ENCODE measurements at places on chromosomes 7 and 10. TPM values are rescaled to one million over a fixed set of nuclear protein-coding genes. Genes with fewer than 3 reads are reported as not detected.

SPDYE1 gene
- not detected for total RNA-seq

ADARB2 gene
- 2.7 TPM for total RNA-seq

CUBN gene
- 0.04 TPM for total RNA-seq

SPDYE16 gene
- total RNA-seq = not detected

FAM171A1 gene
- 42.1 TPM for total RNA-seq

STAG3 gene
- 3.8 TPM for total RNA-seq

CFAP43 gene
- total RNA-seq = 0.23 TPM

PRLHR gene
- not detected for total RNA-seq

GPR85 gene
- total RNA-seq = 0.54 TPM

PRPS1L1 gene
- total RNA-seq = not detected

TACC2 gene
- 48.5 TPM for total RNA-seq

PNLIPRP3 gene
- total RNA-seq = not detected

CTNNA3 gene
- total RNA-seq = 1.5 TPM

EBLN1 gene
- total RNA-seq = not detected

GRCh38 chr7:73829921-73830680, 695 bp upstream of the CLDN4 start:
- DNase-seq = no peak

- DNase-seq = no peak
Measured at GRCh38 chr7:66306243-66306642, 101.1 kb downstream of the TPST1 start.

DNA sequence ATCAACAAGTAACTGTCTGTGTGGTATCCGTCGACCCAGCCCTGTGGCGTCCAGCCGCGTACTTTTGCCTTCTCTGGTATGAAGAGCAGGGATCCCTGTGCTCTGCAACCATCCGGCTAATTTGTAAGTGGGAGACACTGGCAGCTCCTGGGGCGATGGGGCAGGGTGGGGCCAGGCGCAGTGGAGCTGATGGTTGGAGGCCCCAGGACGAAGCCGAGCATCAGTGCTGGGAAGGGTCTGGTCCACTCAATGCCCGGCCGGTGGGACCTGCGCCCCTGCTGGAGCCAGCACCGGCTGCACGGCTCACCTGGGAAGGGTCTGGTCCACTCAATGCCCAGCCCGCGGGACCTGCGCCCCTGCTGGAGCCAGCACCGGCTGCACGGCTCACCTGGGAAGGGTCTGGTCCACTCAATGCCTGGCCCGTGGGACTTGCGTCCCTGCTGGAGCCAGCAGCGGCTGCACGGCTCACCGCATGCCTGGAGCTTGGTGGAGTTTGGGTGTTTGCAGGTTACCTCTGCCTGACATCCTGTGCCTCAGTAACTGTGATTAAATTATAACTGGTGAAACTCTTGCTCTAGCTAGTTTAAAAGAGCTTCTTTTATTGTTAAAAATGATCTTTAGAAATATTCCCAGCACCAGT, 96.1 kb downstream of the NKX6-2 start:
- DNase-seq = no peak

DNA sequence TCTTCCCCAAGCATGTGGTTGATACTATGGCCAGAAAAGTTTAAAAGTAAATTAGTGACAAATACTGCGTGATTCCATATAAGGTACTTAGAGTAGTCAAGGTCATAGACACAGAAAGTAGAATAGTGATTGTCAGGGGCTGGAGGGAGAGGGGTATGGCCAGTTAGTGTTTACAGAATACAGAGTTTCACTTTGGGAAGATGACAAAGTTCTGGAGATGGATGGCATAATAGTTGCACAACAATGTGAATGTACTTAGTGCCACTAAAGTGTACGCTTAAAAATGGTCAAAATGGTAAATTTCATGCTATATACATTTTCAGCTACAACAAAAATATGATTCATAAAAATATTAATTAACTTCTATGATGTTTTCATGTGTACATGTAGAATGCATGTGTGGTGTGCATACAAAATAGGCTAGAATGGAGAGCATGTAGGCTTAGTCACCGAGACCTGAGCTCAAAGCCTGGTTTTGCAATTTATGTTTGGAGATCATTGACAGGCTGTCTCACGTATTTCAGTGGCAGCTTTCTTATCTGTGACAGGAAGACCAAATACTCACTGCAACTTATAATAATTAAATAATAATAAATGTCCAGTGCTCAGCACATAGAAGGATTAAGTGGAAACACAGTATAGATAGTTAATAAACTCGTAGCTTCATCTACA, 625.6 kb downstream of the SUGCT start:
- no peak for DNase-seq

DNA sequence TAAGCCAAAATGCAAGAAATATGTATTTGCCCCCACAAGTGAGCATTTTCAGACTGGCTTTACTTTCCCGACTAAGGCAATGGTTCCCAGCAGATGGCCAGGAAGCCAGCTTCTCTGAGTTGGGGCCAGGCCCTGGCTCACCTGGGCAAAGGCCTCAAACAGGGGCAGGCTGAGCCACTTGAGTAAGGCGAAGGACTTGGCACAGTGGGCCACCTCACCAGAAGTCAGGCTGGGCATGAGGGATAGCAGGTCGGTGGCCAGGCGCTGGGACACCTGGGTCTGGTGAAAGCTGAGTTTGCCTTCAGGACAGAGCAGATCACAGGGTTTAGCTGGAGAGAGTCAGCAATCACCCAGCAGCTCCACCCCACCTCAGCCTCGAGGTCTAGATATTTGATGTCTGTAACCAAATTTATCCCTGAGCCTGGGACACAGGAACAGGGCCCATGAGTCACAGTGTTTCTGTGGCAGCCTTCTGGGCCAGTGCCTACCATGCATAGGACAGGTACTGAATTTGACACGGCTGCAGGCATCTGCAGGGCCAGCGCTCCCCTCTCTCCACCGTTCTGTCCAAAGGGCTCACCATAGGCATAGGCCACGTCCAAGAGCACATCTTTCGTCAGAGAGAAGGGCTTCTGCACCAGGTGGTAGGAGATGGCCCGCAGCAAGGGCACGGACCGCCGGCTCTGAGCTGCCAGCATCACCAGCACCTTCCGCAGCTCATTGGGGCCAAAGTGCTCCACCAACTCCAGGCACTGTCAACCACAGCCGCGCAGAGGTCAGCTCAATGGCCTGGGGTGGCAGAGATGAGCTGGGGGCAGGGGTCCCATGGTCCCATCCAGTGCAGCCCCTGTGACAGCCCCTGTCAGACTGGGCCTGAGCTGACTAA, 7.3 kb downstream of the TBRG4 start:
- DNase-seq = no peak

- no peak for DNase-seq
Measured at GRCh38 chr10:119313644-119314043, 106.3 kb downstream of the GRK5 start.

- DNase-seq = no peak
Measured at GRCh38 chr10:78502210-78502936, 468.7 kb downstream of the RPS24 start.

- DNase-seq = no peak
Measured at GRCh38 chr10:29563420-29564035, 71.2 kb downstream of the SVIL start.

GRCh38 chr7:138626846-138627245, 74.3 kb downstream of the SVOPL start:
- DNase-seq = no peak

GRCh38 chr7:42650171-42650570, 261.7 kb downstream of the C7orf25 start:
- DNase-seq = no peak

GRCh38 chr7:28595801-28596200, 183.5 kb downstream of the CREB5 start:
- no peak for DNase-seq

DNA sequence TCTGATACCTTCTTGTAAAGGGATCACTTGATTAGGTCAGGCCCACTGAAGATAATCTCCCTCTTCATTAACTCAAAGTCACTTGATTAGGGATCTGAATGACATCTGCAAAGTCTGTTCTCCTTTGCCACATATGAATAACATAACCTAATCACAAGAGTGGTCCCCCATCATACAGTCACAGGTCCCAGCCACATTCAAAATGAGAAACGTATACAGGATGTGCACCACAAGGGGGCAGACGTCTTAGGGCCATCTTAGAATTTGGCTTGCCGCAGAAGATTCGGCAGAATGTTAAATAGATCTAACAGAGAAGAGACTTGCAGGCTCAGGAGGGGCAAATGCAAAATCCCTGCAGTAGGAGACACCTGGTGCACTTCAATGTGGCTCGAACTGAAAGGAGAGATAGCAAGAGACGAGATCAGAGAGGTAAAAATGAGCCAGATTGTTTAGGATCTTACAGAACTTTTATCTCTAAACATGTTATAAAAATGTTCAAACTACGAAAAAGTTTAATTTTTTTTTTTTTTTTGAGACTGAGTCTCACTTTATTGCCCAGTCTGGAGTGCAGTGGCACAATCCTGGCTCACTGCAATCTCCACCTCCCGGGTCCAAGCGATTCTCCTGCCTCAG, 10.4 kb upstream of the SMC3 start:
- DNase-seq = no peak

DNA sequence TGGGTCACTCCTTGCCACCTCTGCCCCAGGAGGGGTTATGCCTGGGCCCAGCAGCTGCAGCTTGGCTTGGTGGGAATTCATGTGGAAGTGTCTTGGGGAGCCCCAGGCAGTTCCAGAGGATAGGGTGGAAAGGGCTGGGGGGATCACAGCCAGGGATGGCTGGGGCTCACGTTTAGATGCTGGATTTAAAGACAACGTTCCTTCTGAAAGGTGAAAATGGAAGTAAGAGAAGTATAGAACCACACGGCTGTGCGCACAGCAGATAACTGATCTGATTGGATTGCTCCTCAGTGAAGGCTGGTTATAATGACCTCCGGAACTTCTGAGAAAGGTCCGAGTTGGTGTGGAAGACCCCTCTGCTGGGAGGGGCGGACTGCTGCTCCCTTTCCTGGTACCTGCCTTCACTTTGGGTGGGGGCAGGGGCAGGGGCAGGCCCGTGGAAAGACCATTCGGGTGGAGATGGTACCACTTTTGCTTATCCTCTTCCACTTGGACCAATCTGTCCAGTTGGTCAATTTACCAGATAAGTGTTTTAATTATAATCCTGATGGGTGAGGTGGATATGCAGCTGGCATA, 7.9 kb upstream of the MYL7 start:
- DNase-seq = no peak

GRCh38 chr10:50653758-50654157, 30.0 kb upstream of the SGMS1 start:
- DNase-seq = no peak

DNA sequence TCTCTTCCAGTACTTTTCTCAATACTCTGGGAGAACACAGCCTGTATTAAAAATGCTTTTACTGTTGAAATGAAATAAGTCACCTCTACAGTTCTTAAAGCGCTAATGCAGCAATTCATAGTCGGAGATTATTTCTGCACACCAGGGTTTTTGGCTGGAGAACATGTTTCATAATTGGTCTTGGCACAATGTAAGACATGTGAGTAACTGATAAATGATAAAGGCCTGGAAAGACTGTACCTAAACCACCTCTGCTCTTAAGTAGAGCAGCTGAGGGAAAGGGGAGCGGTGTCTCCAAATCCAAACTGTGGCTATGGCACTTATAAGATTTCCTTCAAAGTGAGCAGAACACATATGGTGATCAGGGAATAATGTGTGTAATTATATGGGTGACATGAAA, 390.3 kb upstream of the MBL2 start:
- DNase-seq = no peak

DNA sequence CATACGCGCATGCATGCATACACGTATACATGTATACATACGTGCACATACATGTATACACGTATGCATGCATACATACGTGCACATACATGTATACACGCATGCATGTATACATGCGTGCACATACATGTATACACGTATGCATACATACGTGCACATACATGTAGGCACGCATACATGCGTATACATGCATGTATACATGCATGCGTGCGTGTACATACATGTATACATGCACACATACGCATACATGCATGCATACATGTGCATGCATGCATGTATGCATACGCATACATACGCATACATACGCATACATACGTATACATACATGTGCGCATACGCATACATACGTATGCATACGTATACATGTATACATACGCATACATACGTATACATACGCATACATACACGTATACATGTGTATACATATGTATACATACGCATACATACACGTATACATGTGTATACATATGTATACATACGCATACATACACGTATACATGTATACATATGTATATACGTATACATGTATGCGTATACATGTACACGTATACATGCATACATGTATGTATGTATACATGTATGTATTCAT, 19.0 kb upstream of the MTURN start:
- DNase-seq = no peak

DNA sequence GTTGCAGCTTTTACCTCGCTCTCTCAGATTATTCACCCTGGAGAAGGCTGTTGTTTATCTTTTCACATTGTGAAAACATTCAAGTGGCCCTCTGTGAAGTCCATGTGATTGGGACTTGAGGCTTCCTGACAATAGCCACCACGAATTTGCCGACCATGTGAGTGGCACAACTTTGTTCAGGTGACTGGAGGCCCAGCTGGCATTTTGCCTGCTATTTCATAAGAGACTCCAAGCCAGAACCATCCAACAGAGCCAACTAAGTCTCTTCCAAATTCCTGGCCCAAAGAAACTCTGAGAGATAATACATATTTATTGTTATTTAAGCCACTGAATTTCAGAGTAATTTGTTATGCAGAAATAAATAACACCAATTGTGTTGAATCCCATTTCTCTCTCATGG, 38.2 kb upstream of the CCSER2 start:
- no peak for DNase-seq

DNA sequence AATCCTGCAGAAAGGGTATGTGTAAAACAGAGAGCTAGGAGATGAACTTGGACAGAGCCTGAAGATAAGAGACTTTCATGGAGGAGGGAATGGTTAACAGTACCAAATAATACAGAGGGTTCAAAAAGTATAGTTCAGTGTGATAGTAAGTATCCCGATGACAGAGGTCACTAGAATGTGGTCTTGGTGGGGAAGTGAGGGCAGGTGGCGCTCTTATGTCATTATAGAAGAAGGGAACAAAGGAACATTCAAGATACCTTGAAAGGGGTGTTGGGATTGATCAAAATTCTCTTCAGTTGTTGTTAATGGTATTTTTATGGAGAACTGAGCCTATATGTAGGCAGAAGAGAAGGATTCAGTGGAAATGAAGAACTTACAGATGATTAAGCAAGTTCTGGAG, 312.5 kb downstream of the SUGCT start:
- no peak for DNase-seq

DNA sequence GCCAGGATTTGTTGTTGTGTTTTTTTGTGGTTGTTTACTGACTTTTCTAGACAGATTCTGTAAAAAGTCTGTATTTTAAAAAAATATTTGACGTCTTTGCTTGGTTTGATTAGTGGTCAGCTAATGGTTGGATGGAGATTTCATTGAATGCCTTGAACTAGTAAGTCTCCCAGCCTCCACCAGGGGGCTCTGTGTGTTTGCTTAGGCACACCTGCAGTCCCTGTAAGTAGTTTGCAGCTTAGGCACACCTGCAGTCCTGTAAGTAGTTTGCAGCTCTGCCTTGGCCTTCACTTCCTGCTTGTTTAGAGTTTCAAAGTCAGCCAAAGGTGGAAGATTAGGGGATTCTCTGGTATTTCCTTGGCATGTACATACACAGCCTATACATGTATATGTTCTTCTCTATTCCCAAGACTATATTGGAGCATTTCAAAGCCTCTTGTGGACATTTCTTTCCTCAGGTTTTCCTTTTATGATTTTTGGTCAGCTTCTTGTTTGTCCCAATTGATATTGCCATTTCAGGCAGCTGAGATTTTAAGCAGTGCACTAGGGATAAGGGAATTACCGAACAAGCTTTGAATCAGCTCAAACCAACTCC, 101.6 kb downstream of the CCSER2 start:
- peak; percentile 60 for DNase-seq

GRCh38 chr7:24732646-24733413, 24.4 kb downstream of the GSDME start:
- DNase-seq = no peak

GRCh38 chr7:134940729-134941128, 45.6 kb upstream of the AGBL3 start:
- DNase-seq = no peak

All from H1 (cell line).